ENCODE measurements at places on chromosomes 13 and 19. TPM values are rescaled to one million over a fixed set of nuclear protein-coding genes. Genes with fewer than 3 reads are reported as not detected.

Gene CASP14
- not detected for total RNA-seq

Gene PTGIR
- 12.9 TPM for total RNA-seq

Gene COX7A1
- total RNA-seq = not detected

Gene BRD4
- total RNA-seq = 96.7 TPM

Gene ARRDC5
- total RNA-seq = 0.16 TPM

Gene TINCR
- total RNA-seq = 2.4 TPM

Gene OLFM2
- 7.4 TPM for total RNA-seq

Gene PTPRH
- not detected for total RNA-seq

Gene TEX29
- total RNA-seq = 2.2 TPM

Gene SUPT20H
- total RNA-seq = 56.7 TPM

Gene SMIM24
- not detected for total RNA-seq

Gene RPL36
- total RNA-seq = 1,029 TPM

Gene CHAMP1
- 34.6 TPM for total RNA-seq

DNA sequence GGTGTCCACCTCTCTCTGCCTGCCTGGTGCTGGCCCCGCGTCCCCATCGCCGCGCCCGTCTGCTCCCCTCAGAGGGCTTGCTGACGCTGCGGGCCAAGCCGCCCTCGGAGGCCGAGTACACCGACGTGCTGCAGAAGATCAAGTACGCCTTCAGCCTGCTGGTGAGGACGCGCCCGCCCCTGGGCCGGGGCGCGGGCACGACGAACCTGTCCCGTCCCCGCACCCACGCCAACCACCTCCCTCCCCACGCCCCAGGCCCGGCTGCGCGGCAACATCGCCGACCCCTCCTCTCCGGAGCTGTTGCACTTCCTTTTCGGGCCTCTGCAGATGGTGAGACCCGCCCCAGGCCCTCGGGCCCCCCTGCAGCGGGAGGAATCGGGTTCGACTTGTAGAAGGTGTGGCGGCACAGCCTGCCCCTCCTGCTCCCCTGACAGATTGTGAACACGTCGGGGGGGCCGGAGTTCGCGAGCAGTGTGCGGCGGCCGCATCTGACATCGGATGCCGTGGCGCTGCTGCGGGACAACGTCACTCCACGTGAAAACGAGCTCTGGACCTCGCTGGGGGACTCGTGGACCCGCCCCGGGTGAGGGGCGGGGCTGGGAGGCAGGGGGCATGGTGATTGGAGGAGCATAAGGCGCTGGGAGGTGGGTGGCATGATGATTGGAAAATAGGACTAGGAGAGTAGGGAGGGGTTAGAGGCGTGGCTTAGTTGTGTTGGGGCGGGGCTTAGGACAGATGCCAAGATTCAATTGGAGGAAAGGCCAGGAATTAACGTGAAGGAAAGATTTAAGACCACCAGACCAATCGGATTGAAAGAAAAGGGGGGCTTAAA is 6.6 kb downstream of the EPS8L1 start:
- no peak for ATAC-seq

GRCh38 chr13:23870356-23871140 is 18.7 kb downstream of the MIPEP start:
- ATAC-seq = no peak

DNA sequence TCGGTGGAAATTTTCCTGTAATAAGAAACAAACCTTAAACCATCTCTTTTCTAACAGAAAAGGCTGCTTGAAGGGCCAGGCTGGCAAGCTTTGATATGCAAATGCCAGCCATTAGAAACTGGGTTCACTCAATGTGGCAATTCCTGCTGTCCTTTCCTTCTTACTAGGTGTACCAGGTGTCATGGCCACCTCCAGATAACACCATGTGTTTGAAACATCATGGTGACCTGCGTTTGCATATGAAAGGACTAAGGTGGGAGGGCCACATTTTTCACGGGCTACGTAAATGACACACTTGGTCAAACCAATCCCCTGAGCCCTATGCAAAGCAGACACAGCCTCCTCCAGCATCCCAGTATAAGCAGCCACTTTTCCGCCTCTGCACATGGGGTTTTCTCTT is 789.1 kb upstream of the SLITRK5 start:
- ATAC-seq = no peak

DNA sequence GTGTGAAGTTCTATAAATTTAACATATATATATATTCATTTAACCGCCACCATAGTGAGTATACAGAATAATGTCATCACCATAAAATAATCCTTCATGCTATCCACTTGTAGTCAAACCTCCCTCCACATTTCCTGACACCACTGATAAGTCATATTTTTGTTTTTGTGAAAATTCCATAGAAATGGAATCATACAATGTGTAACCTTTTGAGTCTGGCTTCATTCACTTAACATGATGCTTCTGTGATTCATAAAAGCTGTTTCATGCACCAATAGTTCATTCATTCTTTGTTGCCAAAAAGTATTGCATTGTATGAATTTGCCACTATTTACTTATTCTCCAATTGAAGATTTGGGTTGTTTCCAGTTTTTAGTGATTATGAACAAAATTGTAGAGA is 497.5 kb upstream of the PCDH20 start:
- ATAC-seq = no peak

GRCh38 chr13:48829536-48829935 is 146.2 kb upstream of the FNDC3A start:
- ATAC-seq = peak; percentile 20

GRCh38 chr13:111372651-111373425 is 52.4 kb downstream of the TEX29 start:
- ATAC-seq = no peak

DNA sequence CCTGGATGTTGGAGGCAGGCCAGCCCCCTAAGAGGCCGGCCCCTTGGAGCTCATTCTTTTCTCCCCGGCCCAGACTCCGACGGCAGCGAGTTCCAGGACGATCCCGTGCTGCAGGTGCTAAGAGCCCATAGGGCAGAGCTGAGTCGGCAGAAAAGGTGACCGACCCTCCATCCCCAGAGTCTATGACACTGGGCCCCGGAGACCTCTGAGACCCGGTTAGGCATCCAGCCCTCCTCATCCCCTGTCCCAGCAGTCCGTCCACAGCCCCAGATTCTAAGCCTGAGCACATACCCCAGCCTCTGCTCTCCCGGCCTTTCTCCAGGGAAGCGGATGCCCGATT is 7.3 kb upstream of the ARHGAP33 start:
- no peak for ATAC-seq

DNA sequence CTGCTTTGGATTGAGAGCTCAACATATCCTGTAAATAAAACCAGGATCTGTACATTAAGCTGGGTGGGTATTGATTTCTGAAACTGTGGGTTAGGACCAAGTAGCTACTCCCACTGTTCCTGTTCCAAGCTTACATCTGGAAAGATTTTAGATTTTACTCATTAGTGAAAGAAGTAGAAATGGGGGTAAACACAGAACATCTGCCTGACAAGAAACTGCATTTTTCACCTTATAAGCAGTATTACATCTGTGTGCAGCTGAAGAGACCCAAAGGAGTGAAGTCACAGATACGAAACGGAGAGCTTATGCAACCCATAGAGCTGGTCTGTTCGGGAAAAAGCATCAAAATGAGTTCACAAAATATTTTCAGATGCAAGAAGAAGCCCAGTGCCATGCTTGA is 235.2 kb downstream of the SLITRK5 start:
- no peak for ATAC-seq

- ATAC-seq = peak; percentile 72
These were observed 54.7 kb downstream of the ZNF787 start for GRCh38 chr19:56066152-56067023.

DNA sequence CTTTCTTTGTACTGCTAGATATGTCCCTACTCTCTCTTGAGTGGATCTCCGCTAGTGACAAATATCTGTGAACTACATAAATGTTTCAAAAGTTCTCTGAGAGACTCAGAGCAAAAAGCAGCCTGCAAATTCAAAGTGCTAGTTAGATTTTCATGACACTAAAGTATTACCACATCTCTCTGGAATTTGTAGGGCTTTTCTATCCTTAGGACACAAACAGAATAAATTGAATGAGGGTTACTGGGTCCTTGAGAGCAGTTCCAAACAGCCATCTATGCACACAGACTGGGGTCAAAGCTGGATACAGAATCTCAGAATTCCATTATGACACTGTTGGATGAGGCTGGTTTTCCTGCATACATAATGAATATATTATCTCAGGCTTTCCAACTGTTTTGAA is 953.2 kb downstream of the DIAPH3 start:
- ATAC-seq = no peak

- ATAC-seq = peak; percentile 8
These were observed 1.5 kb downstream of the PLEKHF1 start for GRCh38 chr19:29666578-29667386.

DNA sequence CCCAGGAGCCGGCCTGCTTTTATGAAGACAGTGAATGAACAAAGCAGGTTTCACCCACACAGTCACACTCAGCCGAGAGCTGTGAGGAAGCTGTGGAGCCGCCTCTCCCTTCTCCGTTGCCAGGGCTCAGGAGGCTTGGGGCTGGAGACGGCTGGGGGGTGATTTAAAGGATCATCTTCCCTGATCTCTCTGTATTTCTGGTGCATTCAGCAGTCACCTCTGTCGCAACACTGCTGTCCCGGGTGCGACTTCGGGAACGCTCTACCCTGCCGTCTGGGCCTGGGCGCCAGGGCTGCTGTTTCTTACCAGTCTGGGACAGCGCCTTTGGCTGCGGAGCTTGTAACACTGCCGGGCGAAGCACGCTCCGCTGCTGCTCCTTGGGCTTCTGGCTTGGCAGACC is 18.1 kb downstream of the CAPS start:
- ATAC-seq = no peak

- no peak for ATAC-seq
These were observed 5.8 kb downstream of the CRYL1 start for GRCh38 chr13:20519875-20520274.

DNA sequence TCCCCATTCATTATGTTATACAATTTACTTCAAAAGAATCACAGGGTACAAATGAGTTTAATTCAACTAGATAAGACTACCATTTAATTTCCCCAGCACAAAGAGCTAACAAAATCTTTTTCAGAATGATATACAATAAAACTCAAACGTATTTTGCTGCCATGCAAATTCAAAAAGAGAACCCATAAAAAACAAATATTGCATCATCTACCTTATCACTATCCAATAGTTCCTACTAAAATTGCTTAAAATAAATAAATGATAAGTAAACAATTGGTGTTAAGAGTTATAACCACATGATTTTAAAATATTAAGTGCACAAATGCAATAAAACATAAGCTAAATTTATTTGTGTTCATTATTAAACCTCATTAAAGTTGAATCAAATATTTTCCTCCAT is 919.4 kb downstream of the SLITRK5 start:
- no peak for ATAC-seq

GRCh38 chr13:38657191-38657590 is 29.7 kb upstream of the FREM2 start:
- ATAC-seq = no peak

DNA sequence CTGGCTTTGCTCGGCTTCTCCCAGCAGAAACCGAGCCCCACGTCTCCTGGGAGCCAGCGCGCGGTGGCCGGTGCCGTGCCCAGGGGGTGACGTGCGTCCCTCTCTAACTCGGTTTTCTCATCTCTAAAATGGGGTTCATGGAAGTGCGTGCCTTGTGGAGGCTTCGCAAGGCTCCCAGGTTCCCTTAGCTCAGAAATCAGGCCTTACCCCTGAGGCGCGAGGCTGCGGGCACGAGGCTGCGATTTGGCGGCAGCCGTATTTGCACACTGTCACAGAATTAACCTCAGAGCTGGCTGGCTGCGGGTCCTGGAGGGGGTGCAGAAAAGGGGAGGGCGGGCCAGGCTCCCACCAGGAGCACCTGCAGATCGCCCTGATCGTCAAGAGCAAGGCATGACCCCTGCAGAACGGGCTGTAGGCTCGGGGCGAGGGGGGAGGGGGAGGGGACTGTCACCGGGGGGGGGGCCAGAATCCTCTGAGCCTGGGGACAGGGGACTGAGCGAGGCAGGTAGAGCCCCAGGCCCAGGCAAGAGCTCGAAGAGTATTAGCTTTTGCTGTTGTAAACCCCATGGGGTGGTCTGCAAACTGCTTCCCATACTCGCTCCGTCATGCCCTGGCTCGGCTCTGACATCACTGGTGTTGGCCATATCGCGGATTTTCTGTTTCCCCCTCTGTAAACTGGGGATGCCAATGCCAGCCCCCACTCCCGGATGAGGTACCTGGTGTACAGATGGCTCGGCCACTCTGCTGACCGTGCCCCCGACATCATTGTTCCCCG is 62.2 kb downstream of the CCNE1 start:
- ATAC-seq = no peak

- ATAC-seq = no peak
These were observed 1.1 kb upstream of the SWSAP1 start for GRCh38 chr19:11373166-11373884.

DNA sequence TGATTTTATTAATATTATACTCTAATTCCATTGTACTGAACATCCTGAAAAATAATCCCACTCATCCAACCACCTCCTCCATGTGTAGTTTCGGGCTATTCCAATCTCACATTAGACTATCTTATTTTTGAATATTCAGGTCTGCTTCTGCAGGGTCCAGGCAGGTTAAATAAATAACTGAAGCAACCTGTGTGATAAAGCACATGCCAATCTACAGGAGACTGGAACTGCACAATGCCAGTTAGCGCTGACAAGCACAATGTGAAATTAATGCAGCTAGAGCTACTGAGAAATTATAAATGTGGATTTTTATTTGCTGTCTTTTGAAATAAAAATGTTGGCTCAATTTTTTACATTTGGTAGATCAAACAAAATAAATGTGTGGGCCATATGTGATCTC is 540.1 kb upstream of the ATXN8OS start:
- ATAC-seq = no peak

- ATAC-seq = no peak
These were observed 299.3 kb upstream of the SLITRK6 start for GRCh38 chr13:86098511-86098910.

GRCh38 chr13:32001154-32001768 is 30.3 kb upstream of the FRY start:
- peak; percentile 59 for ATAC-seq

GRCh38 chr13:112837371-112838037 is 131.5 kb upstream of the MCF2L start:
- ATAC-seq = no peak

DNA sequence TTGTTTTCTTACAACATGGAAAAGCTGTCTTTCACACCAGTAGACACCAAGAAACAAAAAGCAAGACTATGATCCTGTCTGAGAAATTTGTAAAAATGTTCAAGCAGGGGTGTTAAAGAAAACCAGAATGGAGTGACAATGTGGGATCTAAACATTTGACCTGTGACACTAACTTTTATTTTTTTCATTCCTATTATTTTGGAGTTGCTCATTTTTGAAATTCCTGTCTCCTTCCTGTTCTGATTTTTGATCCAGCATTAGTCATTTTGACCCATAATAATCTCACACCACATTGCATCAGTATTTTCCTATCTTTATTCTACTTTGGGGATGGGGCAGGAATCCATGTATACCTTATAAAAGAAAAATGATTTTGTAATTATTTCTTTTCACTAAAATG is 164.2 kb downstream of the DLEU7 start:
- ATAC-seq = no peak

GRCh38 chr13:43422116-43422515 is 364.7 kb downstream of the ENOX1 start:
- no peak for ATAC-seq
